ENCODE measurements at places on chromosomes 2 and 18. TPM values are rescaled to one million over a fixed set of nuclear protein-coding genes. Genes with fewer than 3 reads are reported as not detected.

DNA sequence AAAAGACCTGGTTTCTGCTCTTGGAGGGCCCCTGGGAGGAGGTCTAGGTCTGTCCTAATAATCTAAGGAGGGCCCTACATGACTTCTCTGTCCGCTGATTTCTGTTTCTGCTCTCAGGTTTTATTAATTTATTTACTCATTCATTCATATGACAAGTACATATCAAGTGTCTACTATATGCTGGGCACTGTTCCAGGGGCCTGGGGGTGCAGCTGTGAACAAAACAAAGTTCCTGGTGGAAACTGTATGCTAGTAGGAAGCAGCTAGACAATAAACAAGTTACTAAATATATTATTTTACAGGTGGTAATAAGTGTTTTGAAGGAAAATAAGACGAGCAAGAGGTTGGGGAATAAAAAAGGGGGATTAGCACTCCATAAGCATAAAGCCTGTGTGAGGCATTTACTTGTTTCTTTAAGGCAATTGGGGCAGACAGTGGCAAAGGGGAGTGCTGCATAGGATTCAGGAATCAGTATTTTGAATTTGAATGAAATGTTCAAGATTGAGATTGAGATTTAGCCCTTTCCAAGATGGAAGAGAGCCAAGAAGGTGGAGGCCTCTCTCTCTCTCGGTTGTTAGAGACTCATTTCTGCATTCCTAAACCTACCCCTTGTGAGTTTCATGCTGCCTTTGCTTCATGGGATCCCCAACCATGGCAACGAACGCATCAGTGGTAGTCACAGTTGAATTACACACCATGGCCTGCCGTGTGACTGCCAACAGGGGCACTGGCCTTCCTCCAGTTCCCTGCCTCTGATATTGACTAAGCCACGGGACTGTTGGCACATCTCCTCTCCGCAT is 28.3 kb downstream of the DRC1 start:
- DNase-seq: no peak

GRCh38 chr18:21110713-21111345 is 784 bp downstream of the ROCK1 start:
- peak; percentile 73 for DNase-seq

GRCh38 chr18:10286580-10287150 is 167.8 kb upstream of the APCDD1 start:
- DNase-seq: no peak

DNA sequence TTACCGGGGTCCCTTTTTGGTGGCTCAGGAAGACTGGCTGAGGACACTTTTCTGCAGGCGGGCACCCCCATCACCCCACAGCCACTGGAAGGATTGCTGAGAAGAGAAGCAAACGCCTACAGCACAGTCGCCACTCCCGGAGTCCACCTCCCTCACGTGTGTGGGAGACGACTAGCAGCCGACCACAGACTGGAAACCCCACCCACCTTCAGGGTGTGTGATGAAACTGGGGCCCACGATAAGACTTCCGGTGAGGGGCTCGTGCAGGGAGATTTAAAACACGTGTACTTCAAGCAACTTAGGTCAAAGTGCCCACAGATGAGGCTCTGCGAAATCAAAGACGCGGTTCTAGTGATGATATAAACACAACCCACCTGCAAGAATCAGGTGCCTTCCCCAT is 26.3 kb downstream of the MBP start:
- DNase-seq: no peak

DNA sequence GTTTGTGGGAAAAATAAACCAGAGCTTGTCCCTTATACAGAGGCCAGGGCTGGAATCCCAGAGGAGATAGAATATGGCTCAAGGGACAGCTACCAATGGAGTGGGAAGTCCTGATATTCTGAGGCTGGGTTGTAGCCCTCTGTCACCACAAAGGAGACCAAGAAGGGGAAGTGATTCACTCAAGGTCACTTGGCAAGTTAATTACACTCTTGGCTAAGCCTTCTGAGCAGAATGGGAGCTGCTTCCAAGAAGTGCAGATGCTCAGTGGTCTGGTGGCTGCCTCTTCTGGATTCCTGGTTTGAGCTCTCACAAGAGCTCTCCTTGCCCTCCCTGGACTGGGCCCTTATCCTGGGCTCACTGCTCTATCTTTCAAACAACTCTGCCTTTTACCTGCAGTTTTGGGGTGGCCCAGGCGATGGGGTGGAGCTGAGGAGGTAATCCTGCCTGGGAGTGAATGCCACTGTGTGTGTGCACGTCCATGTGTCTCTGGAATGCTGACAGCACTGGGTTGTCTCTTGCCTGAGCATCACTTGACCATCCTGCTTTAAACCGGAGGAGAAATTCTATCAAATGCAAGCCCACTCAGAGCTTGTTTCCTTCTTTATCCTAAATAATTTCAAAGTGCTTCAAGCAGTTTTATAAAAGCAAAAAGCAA is 168.2 kb downstream of the KCNS3 start:
- DNase-seq: no peak

DNA sequence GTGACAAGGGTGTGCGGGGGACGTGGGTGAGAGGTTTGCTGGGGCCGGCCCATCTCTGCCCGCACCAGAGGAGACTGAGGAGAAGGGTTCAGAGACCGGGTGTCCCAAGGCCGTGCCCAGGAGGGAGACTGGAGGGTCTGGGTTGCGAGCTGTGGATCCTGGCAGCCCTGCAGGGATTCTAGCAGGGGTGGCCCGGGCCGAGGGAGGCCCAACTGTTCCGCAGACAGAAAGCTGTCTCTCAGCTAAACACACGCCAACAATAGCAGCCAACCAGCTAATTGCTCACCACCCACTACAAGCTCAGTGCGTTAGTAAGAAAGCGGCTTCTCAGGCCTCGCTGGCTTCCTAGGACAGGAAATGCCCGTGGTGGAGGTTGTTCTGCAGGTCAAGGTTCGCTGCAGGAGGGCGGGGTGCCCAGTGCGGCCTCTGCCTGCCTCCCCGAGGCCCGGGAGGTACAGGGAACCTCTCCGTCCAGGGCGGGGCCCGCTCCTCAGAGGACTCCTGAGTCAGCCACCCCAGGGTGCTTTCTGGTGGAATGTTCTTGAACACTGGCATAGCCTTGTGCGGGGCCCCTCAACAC is 282.0 kb upstream of the PXDN start:
- DNase-seq: no peak

- DNase-seq: no peak
Observed at GRCh38 chr2:63888490-63889402, 47.0 kb downstream of the UGP2 start.

- DNase-seq: no peak
Observed at GRCh38 chr2:194616334-194616733, 1040.7 kb upstream of the SLC39A10 start.

- DNase-seq: no peak
Observed at GRCh38 chr2:26270373-26270772, 25.6 kb downstream of the HADHB start.

DNA sequence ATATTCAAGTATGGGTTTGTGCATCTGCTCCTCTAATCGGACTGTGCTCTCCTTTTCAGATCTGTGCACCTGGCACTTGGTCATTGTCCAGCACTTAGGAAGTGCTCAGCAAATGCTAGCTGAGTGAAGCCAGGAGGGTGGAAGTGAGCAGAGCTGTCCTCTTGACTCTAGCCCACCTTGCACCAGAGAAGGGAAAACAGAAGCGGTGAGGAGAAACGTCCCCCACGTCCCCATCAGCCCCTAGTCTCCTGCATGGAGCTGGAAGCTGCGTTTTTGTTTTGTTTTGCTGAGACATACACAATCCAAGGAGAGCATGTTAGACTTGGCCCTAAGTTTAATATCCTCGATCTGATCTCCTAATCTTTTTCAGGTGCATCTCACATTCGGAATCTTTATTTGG is 73.6 kb downstream of the EN1 start:
- no peak for DNase-seq

GRCh38 chr2:42613281-42614064 is 45.0 kb downstream of the MTA3 start:
- no peak for DNase-seq

DNA sequence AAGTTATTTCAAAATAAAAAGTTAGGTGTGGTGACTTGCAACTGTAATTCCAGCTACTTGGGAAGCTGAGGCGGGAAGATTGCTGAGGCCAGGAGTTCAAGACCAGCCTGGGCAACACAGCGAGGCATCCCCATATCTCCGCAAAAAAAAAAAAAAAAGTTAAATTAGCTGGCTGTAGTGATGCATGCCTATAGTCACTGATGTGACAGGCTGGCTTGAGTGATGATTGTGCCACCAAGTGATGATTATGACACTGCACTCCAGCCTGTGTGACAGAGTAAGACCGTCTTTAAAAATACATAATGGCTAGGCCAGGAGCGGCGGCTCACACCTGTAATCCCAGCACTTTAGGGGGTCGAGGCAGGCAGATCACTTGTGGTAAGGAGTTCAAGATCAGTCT is 11.5 kb downstream of the SMPD4 start:
- no peak for DNase-seq

- DNase-seq: no peak
Observed at GRCh38 chr18:58860747-58861231, 3.9 kb upstream of the ZNF532 start.

- no peak for DNase-seq
Observed at GRCh38 chr2:214180071-214180470, 230.8 kb upstream of the VWC2L start.

DNA sequence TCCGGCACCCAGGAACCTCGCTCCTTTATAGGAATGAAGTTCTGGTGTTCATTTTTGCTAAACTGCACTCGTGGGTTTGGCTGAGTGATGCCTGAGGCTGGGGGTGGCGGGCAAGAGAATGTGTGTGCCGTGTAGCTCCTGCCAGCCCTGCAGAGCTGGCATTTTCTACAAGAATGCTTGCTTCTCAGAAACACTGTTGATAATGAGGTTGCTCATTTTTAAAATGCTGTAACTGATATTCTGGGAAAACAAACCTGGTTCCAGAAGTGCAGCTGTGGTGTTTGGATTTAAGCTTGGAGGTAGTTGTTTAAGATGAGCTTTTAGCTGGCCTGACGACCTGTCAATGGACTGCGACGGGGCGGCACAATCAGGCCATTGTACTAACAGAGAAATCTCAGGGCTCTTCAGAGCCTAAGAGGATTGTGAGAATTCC is 511.9 kb upstream of the TNP1 start:
- no peak for DNase-seq

DNA sequence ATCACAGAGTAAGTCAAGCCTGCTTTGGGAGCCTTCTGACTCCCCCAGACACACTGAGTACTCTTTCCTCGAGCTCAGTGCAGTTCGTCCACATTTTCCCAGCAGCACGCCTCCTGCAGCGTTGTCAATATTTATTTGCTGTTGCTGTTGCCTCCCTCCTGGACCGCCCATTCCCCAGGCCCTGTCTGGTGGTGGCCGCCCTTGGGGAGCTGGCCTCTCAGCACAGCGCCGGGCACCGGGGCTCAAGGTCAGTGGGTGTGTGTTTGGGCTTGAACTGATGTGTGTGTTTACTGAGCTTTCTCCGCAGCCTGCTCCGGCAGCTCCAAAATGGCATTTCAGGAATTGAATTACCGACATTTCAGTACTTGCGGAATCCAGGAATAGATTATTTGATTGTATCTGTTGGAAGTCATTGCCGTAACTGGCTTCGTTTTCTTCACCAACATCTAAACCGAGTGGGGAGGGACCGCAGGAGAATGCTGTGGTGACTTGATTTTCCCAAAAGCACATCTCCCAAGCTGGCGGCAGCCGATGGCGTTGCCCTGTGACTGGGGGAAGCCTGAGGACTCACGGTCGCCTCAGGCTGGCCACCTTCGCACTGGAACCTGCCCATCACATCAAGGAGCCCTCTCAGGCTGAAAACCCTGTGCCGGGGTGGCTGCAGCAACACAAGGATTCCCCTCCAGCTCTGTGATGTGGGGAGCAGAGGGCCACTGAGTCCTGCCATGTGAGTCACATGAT is 66.0 kb downstream of the HPCAL1 start:
- DNase-seq: no peak

DNA sequence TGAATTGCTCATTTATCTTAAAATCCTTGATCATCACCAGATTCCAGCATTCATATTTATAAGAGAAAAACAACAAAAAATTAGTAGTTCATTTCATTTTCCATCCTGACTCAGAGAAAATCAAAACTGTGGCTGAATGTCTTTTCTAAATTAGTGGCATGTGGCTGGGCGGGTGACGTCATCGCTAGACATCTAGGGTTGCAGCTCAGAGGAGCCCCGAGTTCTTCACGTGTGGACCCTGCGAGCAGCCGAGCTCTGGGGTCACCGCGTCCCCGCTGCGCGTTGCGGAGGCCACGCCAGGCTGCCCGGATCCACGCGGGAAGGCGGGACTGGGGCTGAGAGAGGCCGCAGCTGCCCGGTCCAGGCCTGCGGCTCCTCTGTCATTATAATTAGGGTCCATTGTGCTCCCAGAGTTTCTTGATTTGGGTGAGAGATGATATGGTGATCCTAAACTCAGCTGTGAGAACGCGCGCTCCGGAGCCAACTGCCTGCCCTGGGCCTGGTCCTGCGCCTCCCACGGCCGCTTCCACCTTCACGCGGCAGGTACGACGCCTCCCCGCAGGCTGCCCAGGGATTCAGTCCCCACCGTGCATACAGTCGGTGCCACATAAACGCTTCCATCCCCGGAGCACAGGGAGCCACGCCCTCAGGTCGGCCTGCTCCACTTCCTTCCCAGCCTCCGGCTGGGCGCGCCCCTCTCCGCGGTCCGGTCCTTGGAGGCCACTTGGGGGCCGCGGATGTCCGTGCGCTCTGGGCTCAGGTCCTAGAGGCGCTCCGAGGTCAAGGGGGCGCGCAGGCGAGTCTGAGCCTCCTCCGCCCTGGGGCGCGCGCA is 56.5 kb downstream of the TMEM18 start:
- DNase-seq: no peak

GRCh38 chr2:25314514-25315315 is 27.0 kb downstream of the DNMT3A start:
- peak; percentile 74 for DNase-seq

DNA sequence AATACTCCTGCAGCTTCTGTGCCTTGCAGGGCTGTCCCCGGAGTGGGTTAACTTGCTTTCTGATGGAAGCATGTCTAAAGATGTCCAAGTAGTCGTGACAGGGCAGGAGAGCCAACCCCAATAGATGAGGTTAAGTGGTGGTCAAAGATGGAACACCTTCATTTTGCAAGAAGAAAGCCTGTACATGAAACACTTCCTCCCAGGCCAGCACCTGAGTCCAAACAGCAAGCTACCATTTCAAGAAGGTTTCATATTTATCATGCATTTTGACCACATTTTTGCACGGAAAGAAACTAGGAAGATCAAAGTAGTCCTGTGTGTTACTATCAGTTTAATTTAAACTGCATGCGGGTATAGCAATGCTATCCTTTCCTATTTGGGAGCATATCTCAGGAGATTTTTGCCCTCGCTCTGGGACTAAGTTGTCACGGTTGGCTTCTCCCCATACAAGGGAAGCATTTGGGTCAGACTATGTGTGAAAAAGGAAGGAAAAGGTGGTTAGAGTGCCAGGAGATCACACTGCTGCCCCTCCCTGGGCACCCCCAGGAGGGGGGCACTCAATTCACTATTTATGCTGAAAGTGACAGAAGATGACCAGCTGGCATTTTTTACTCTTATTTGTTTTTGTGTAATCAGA is 187.6 kb downstream of the ZNF521 start:
- no peak for DNase-seq

- no peak for DNase-seq
Observed at GRCh38 chr18:55266981-55267380, 307.7 kb upstream of the CCDC68 start.

RUFY4 gene
- not detected for total RNA-seq

CYS1 gene
- 2.6 TPM for total RNA-seq

SIX2 gene
- total RNA-seq: 0.38 TPM

TUBA4B gene
- 3.5 TPM for total RNA-seq

TGOLN2 gene
- total RNA-seq: 171 TPM

HOXD9 gene
- total RNA-seq: 0.86 TPM

REG1A gene
- not detected for total RNA-seq

UGT1A8 gene
- total RNA-seq: not detected

RNF125 gene
- 8.1 TPM for total RNA-seq

TFPI gene
- total RNA-seq: 311 TPM

CD302 gene
- 100 TPM for total RNA-seq

RAB27B gene
- total RNA-seq: 20.1 TPM

TPRKB gene
- total RNA-seq: 17.3 TPM

FAM237A gene
- not detected for total RNA-seq

Data from lower lobe of right lung (tissue), 2 donors.